ENCODE measurements at places on chromosomes 11 and 22. TPM values are rescaled to one million over a fixed set of nuclear protein-coding genes. Genes with fewer than 3 reads are reported as not detected.

DNA sequence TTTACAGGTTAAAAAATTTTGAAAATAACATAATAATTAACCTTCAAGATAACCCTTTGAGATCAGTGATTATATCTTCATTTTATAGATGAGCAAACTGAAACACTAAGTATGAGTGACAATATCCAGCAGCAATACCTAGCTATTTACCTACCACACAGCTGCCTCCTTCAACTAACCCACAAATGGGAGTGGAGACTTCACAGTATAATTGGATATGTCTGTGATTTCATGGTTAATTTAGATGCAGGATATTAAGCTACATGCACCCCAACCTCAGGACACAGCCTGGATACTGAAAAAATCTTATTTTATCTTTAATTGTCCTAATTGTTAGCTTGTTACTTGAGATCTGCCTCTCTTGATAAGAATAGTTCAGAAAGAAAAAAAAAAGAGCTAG lies 297.2 kb upstream of the ANO5 start:
- no peak for DNase-seq

GRCh38 chr11:71370895-71371673 lies 77.1 kb downstream of the DHCR7 start:
- no peak for DNase-seq

The KRTAP5-11 gene
- total RNA-seq, result not detected

DNA sequence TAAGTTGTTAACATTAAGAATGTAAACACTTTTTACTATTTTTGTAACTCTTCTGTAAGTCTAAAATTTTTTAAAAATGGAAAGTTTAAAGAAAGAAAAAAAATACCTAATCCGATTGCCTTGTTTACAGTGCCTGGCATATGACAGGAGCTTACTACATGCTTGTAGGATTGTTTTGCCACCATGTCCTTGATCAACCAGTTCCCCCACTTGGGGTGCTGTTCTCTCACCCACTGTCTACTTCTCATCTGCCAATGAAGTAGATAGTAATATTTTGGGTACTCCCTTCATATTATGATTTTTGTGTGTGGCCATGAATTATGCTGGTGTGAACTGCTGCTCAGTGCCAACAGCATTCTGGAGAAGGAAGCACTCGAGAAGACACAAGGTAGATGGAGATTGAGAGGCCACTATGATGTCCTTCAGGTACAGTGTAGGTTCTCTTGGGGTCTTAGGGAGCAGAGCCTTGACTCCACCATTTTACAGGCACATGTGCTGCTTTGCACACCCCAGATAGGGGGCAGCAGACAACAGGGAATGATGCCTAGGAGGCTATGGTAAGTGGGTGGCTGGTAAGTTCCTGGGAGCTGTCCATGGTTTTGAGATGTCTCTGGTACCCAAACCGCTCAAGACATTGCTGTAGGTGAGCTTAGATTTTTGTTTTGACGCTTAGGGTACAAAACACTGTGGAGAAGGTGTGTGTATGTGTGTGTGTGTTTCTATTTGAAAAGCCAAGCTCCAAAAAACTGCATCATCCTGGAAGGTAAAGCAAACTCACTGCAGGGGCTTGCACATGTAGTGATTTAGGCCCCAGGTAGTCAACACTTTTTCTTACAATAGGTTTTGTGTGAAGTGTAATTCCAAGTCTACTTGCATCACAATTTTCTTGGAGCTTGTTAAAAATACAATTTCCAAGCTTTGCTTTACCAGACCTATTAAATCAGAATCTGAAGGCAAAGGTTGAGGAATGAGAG lies 494.5 kb upstream of the LARGE1 start:
- peak; percentile 11 for DNase-seq

GRCh38 chr11:103484545-103484944 lies 375.3 kb downstream of the DYNC2H1 start:
- DNase-seq, result no peak

The CRYBA4 gene
- not detected for total RNA-seq

DNA sequence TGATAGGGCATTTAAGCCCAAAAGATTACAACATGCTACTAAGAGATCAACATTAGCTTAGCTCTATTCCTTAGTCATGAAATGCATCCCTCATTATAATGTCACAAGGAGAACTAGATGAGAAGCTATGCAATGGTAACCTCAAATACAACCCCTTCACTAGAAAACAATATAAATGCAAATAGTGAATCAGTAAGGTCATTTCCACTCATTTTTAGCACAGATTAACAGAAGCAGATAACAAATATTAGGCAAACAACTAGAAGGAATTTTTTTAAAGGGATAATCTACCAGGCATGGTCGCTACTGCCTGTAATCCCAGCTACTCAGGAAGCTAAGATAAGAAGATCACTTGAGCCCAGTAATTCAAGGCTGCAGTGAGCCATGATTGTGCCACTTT lies 28.2 kb downstream of the SIK3 start:
- DNase-seq, result peak; percentile 51

The ASCL3 gene
- not detected for total RNA-seq

DNA sequence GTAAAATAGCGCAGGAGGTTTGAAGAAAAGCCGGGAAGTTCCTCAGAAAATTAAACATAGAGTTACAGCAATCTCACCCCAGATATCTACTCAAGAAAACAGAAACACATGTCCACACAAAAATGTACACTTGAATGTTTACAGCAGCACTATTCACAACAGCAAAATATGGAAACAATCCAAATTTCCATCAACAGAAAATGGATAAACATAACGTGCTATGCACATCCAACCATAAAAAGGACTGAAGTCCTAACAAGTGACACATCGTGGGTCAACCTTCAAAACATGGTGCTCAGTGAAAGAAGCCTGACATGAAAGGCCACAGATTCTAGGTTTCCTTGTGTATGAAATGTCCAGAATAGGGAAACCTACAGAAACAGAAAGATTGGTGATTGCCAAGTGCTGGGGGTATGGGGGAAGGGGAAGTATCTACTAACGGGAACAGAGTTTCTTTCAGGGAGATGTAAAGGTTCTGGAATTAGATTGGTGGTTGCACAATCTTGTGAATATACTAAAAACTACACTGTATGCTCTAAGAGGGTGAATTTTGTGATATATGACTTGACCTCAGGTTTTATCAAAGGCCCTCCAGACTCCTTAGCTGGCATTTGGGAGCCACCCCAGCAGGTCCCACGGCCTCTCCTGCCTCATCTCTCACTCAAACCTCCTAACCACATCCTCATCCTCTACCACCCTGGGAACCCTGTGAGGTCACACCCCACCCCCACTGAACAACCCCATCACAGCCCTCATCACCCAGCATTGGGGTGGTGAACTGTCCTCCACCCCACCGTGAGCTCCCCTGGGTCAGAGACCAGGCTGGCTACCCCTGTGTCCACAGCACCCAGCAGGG lies 69.2 kb upstream of the PRR5 start:
- DNase-seq, result no peak

- DNase-seq, result peak; percentile 77
These were observed 60.6 kb upstream of the RASD2 start for GRCh38 chr22:35479985-35480550.

DNA sequence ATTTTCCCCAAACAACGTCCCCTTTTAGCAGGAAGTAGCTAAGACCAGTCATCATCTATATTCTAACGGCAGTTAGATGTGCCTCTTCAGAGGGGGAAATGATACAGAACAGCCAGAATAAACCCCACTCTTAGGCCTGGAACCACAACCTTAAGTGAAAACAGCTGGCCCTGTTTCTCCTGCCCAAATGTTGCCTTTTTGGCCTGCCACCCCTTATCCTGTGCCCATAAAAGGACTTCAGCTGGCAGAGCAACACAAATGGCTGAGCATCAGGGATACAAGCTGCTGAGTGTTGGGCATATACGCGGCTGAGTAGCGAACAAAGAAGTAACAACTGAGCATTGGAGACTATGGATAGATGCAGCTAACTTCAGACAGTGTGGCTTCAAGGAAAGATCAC lies 1491.4 kb downstream of the LRRC4C start:
- no peak for DNase-seq

DNA sequence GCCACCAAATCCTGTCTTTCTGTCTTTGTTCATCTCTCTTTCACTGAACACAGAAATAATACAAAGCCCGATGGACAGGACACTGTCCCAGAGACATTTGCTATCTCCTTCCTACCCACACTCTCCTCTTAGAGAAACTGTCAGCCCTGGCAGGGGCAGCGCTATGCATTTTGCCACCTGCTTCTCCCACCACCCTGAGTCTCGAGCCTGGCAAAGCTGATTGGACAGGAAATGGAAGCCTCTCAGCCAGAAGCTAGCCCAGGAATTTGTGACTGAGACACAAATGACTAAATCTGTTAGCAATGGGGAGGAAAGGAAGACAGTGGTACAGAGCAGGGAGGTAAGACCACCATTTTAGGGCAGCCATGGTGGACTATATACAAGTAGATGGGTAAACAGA lies 14.9 kb upstream of the GALNT18 start:
- DNase-seq, result no peak

The PIM3 gene
- total RNA-seq, result 40.1 TPM

GRCh38 chr11:124199702-124200101 lies 16.6 kb downstream of the OR10D3 start:
- DNase-seq, result peak; percentile 53

DNA sequence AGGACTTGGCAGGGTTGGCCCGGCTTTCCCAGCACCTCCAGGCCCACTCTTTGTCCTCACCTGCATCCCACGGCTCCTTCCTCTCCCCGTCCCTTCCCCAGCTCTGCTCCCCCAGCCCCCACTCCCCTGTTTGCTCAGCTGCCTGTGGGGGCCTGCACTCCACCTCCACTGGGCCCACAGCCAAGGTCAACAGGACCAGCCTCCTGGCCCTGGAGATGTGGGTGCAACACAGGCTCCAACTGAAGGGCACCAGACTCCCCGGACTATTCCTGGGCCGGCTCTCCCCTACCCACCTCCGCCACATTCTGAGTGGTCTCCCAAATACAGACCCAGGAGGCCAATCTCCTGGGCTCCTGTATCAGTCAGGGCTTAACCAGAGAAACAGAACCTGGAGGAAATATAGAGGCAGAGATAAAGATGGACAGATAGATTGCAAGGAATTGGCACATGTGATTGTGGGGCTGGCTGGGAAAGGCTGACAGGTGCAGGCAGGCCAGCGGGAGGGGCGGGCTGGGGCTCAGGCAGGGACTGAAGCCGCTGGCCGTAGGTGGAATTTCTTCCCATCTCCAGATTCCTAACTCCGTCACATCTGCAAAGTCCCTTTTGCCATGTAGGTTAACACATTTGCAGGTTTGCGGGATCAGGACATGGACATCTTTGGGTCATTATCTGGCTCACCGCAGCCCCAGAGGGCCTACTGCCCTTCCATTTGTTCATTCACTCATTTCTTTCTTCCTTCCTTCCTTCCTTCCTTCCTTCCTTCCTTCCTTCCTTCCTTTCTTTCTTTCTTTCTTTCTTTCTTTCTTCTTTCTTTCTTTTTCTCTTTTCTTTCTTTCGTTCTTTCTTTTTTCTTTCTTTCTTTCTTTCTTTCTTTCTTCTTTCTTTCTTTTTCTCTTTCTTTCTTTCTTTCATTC lies 45.8 kb upstream of the MYH9 start:
- no peak for DNase-seq

DNA sequence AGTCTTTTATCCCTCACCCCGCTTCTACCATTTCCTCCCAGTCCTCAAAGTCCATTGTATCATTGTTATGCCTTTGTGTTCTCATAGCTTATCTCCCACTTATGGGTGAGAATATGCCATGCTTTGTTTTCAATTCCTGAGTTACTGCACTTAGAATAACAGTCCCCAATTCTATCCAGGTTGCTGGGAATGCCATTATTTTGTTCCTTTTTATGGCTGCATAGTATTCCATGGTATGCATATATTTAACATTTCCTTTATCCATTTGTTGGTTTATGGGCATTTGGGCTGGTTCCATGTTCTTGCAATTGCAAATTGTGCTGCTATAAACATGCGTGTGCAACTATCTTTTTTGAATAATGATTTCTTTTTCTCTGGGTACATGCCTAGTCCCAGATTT lies 114.9 kb downstream of the VPREB1 start:
- DNase-seq, result no peak

- DNase-seq, result no peak
These were observed 805 bp downstream of the GANAB start for GRCh38 chr11:62645671-62645945.

DNA sequence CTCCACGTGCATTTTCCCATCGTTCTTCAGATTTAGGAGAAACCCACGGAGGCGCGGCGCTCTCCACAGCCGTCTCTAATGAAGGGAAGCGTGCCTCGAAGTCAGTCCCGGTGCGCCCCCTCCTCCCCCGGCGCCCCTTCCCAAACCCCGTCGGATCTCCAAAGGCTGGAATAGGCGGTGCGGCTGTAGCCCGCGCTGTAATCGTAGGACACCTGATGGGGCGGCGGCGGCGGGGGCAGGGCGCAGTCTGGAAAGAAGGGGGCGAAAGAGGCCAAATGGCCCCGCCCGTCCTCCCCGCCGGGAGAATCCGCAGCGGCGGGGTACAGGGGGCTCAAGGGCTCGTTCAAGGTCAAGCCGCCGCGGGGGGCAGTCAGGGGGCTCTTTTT lies 1.3 kb downstream of the FAM181B start:
- DNase-seq, result no peak

The ZNF70 gene
- total RNA-seq, result 2.8 TPM

GRCh38 chr11:70503468-70504221 lies 105.3 kb downstream of the CTTN start:
- DNase-seq, result no peak

DNA sequence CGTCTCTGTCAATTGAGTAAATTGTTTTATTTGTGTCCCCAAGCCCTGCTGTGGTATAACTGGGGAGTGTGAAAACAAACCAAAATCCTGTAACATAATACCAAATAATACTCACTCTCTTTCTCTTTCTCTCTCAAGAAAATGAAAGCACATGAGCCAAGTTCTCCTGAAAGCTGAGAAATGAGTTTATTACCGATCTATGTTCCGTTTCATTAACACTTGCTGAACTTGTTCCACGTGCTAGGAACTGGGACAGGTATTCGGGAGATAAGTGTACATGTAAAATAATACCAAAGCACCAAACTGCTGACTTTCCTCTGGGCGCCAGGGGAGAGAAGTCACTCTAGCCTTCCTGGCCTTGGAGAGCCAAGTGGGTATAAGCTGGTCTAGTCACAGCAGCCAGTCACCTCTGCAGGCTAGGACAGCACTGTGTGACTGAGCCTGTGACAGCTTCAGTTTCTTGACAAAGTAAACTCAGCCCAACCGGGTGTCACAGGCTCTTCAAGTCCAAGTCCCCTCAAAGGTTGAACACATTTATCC lies 23.1 kb downstream of the CD6 start:
- DNase-seq, result no peak

The CEP126 gene
- 1.8 TPM for total RNA-seq

The TPST2 gene
- total RNA-seq, result 17.7 TPM

GRCh38 chr11:46832511-46833214 lies 13.4 kb downstream of the CKAP5 start:
- no peak for DNase-seq
